ENCODE measurements at places on chromosomes 3 and 15.
A peak's percentile ranks its signal among the peaks of the same experiment; 100 is the strongest.

GRCh38 chr3:66068255-66068654 lies 29.5 kb upstream of the MAGI1 start:
- DNase-seq, result no peak

- DNase-seq, result peak; percentile 30
Observed at GRCh38 chr15:40877694-40878093, 3.7 kb upstream of the RHOV start.

DNA sequence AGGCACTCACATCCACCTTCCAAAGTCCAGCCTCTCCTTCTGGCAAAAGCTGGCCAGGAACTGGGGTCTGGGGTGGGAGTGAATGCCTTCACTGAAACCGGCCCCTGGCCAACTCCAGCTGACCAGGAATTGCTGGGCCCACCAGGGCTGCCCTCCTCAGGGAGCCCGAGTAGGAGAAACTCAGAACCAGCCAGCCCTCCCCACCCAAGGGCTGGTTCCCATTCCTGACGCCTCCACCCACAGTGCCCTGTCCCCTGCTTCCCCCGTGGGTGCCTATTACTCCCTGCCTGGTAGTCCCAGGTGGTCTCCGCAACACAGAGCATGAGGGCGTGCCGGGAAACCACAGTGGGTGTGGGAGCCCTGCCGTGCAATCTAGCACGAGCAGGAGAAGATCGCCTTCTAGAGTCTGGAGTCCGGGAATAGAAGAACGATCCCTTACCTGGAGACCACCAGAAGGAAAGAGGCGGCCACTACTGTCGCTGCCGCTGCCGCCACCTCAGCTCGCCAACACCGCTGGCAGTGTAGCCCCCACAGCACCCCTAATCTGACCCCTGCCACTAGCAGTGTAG lies 178.8 kb downstream of the POTEB3 start:
- DNase-seq, result no peak

DNA sequence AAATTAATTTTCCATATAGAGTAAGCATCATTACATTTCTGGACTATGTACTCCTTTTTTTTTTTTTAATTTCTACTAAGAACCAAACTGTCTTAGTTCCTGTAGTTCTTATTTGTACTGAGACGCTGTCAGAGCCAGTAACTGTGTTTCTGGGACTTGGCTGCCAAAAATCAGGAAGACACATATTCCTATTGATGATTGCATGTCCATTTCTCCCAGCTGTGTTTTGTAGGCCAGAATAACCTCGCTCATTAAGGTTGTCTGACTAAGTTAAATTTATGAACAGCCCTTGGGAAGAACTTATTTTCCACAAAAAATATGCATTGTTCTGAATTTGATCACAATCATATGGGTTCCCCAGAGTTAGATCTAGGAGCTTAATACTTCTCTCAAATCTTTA lies 29.5 kb downstream of the PLSCR5 start:
- no peak for DNase-seq

- no peak for DNase-seq
Observed at GRCh38 chr3:67765575-67765974, 111.2 kb upstream of the SUCLG2 start.

DNA sequence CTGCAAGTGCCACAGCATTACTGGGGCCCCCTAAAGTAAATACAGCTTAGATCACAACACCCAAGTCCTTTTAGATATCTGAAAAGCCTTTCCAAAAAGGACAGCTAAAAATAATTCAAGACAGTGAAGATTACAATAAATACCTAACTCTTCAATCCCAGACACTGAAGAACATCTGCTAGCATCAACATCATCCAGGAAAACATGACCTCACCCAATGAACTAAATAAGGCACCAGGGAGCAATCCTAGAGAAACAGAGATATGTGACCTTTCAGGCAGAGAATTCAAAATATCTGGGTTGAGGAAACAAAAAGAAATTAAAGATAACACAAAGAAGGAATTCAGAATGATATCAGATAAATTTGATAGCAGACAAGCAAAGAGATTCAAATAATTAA lies 71.7 kb upstream of the TTC14 start:
- DNase-seq, result no peak

GRCh38 chr3:71582036-71582611 lies 1.4 kb downstream of the FOXP1 start:
- peak; percentile 34 for DNase-seq

DNA sequence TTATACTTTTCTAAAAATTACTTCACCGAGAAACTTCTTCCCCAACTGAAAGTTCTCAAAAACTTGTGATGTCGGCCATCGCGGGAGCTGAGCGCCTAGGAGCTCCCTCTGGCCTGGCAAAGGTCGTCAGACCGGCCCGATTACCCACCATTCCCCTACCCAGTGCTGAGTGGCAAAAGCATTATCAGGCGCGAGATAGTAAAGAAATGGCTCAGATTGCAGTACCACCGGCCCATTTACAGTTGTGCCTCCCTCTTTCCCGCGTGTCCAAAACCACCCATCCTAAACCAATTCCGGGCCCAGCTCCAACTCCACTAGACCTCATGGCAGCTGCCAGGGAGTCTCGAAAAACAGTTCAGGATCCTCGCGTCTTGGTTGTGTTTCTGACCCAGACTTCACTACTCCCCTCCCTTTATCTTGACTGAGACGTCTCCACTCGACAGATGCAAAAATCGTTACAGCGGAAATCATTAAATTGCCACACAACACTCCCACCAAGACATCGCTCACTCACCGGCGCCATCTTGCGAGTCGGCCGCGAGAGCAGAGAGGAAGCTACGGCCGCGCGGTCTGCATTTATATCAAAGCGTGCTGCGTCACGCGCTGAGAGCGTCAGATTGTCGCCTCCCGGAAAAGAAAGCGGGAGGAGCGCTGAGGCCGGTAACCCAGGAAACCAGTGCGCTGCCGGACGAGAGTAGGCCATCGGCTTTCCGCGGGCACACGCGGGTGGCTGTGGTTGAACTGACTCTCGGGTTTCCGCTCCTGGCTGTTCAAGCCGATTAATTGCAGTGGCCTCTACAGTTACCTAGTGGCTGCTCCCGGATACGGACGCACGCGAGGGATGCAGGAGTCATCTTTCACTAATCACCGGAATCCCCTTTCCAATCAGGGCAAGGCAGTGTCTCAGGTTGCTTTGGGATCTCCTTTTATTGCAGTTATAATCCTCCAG lies at the start of gene RPL22L1:
Gene RPL22L1 (minus strand): TSS at position 551 of the 949 bp plus-strand sequence. CDS start 28 bp downstream, at position 523.
- peak; percentile 95 for DNase-seq

- no peak for DNase-seq
Observed at GRCh38 chr3:135349254-135349948, 554.3 kb downstream of the EPHB1 start.

DNA sequence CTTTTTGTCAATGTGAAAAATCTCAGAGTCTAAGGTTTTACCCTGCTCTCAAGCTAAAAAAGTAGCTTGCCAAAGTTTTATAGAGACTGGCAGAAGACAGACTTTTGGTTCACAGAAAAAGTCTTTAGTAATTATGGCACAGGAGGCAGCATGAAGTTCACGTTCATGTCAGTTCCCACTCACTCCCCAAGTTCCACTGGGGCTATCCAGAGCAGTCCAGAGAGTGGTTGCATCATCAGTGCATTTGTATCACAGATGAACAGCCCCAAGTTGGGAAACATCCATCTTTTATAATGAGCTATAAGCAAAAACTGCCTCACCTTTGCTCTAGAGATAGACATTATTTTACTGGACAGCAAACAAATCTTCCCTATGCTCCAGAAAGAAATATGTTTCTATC lies 454.1 kb upstream of the AGTR1 start:
- no peak for DNase-seq

DNA sequence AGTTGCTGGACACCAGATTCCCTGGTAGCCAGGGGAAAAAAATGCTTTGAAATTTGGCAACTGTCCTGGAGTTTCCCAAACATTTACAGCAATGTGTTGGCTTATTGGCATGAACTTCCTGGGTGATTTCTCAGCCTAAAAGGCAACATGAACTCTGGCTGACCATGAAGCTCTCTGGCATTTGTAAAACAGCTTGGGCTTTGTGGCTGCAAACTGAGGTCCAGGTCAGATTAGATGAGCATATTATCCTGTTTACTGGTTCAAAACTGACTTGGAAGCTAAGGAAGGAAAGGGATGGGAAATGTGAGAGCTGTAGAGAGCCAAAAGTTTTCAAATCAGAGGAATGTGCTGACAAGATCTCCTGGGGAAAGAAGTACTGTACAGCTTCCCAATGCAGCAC lies 139.0 kb downstream of the P3H2 start:
- peak; percentile 19 for DNase-seq

DNA sequence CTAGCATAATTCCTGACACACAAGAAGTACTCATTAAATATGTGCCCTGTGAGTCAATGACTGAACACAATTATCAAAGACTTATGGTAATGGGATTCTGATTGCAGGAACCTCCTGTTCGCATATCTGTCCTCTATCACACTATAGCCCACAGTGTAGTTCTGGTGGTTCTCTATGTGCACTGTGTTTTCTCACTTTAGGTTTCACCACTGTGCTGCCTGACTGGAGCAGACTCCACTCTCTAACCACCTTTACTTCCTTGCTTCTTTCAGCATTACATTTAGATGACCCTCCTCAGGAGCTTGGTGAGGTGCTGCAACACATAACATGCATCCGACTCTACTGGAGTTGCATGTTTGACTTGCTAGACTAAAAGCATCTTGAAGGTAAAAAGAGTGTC lies 777.1 kb downstream of the SQOR start:
- no peak for DNase-seq

DNA sequence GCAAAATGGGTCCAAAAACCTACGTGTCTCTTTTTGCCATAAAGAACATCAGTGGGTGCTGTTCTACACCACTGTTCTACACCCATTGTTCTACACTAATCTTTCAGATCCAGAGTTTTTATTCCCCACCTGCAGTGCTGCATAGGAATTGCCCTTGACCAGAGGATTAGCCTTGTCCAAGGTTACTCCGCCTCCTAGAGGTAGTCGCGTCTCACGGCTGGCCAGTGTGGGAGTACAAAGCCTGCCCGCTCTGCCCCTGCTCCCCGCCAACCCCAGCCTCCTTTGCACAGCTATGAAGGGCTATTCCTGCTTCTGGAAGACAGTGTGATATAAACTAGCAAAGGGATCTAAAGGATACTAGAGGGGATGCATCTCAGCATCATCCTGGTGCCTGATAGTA lies 222.1 kb upstream of the LMCD1 start:
- no peak for DNase-seq

- peak; percentile 13 for DNase-seq
Observed at GRCh38 chr15:74907163-74907870, 666 bp upstream of the FAM219B start.

DNA sequence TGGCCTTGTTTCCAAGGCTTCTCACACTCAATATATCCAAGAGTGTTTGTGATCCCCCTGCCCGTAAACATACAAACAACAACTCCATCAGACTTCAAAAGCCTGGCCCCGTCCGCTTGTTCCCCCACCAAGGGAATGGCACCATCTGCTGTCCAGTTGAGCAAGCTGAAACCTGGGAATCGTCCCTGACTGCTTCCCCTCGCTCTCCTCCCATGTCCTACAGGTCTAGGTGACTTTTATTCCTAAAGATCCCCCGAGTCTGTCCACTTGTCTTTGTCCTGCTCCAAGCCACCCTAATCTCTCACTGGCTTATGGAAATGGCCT lies 27.9 kb upstream of the FAM174B start:
- DNase-seq, result no peak

- DNase-seq, result no peak
Observed at GRCh38 chr3:16801223-16801622, 83.5 kb upstream of the PLCL2 start.

DNA sequence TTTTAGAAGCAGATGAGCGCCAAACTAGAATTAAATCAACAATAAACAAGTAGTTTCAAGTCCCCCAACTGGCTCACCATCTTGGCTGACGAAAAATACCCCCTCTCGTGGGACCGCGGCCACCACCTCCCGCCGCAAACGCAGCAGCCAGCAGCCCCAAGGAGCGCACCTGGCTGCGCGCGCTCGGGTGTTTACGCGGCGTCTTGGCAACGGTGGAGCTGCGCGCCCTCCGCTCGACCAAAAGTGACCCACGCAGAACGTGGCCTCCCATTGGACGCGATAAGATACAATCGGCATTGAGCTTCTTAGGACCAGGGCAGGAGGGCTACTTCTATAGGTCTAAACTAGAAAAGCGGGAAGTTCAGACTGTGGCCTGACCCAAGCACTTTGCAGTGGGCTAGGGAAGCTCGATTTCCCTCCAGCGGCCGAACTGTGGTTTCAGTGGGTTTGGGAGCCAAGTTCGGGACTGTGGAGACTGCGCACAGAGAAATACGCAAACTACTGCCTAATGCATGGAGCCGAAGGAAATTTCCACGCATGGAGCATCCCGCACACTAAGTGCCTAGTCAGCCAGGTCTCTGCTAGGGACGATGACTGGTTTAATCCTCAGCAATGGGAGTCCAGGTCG lies at the start of gene MNS1:
Gene MNS1 (minus strand): TSS at position 245 of the 628 bp plus-strand sequence. CDS start 165 bp downstream, at position 80.
- peak; percentile 96 for DNase-seq

DNA sequence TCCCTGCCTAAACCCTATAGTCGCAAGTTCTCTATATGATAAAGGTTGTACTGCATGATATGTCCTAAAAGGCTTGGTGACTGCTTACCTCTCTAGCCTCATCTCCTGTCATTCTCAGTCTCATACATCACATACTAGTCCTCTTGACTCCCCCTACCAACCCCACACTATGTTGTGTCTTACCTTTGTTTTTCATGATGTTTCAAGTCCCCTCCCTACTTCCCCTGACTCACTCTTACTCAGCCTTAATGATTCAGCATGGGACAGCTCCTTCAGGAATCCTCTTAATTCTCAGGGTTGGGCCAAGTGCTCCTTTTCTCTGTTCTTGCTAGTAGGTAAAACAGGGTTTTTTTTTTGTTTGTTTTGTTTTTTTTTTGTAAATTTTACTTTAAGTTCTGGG lies 49.6 kb downstream of the SLMAP start:
- peak; percentile 98 for DNase-seq

DNA sequence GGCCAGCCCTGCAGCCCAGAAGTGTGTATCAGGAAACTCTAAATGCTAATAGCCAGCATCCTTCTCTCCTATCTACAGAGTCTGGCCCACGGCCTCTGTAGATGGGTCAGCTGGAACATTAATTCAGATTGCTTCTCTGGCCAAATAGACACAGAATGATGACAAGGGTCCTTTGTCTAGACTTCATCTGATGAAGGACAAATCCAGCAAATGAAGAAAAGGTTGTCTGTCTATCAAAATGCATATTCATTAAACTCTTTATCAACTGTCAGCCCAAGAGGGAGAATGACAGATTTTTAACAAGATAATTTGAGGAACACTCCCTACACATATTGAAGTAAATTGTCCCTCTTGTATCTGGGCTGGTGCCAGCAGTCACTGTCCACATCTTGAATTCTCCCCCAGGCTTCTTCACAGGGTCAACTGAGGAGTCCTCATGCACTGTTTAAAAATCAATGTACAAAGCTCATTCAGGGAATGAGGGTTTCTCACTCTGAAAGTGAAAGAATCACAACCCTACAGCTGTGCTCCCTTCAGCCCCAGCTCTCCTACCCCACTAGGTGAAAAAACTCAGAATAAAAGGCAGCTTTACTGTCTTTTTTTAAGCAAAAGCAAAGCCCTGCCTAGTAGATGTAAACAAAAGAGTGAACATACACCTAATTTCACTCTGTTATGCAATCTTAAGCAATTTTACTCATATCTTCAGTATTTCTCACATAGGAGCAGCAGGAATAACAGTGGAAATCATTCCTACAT lies 507.7 kb downstream of the IGSF11 start:
- DNase-seq, result peak; percentile 41

Measured in epithelial cell of esophagus (primary cell).